ENCODE measurements at places on chromosomes 2 and 18.

GRCh38 chr18:32201948-32202672, 12.3 kb downstream of the MEP1B start:
- DNase-seq, result no peak

- peak; percentile 13 for DNase-seq
Measured at GRCh38 chr18:70292628-70293027, 3.8 kb downstream of the SOCS6 start.

DNA sequence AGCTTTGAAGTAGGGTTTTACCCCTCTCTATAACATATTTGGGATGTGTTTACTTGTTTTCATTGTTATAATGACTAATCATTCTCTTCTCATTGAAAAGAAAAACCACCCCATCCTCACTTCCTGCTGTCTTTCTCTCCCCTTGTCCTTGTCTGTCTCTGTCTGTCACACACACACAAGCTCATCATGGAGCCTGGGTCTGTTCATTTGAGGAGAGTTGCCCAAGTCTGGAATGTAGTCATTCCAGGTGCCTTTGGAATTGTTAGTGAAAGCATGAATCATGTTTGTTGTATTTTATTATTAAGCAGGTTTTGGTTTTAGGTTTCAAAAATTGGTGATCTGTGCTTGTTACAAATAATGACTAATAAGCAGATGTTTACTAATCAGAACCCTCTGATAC, 133.5 kb upstream of the IL1R2 start:
- no peak for DNase-seq

DNA sequence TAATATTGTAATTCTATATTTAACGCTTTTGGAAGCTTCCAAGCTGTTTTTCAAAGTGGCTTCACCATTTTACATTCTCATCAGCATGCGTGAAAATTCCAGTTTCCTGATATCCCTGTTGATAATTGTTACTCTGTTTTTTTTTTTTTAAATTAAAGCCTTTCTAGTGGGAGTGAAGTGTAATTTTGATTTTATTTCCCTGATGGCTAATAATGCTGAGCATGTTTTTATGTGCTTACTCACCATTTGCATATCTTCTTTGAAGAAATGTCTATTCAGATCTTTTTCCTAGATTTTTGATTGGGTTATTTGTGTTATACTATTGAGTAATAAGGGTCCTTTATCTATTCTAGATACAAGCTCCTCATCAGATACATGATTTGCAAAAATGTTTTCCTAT, 382.8 kb upstream of the HS6ST1 start:
- DNase-seq, result no peak

DNA sequence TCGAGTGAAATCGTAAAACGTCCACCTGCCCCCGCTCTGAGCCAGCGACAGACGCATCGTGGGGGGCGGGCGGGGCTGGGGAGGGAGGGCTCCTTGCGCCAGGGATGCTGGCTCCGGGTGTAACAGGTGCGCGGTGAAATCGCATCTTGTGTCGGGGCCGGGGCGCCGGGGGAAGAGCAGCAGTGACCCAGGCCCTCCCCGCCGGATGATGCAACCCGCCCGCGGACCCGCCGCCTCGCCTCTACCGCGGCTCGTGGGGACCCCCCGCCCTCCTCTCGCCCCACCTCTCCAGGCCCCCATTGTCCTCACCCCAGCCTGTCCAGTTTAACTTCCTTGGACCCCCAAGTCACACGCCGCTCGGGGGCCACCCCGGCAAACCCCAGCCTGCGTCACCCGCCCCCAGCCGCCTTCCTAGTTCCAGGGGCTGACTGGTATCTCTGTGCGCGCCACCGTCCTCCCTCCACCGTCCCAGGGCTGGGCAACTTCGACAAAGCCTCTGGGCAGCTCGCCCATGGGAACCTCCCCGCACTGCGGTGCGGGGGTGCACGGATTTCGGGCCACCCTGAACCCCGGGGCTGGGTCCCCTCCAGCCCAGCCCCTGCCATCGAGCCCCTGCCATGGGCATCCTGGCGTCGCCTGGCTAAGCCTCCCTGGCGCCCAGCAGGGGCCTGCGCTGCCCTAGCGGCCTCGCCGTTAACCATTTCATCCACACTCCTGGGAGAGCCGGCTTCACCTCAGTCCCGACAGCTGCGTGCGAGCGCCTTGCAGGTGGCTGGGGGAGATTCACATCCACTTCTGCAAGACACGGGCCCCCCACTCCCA, 799 bp upstream of the KIF1A start:
- DNase-seq, result peak; percentile 65

- no peak for DNase-seq
Measured at GRCh38 chr18:21458310-21458709, 142.2 kb downstream of the ESCO1 start.

- no peak for DNase-seq
Measured at GRCh38 chr2:202632682-202633290, 2.0 kb upstream of the FAM117B start.

DNA sequence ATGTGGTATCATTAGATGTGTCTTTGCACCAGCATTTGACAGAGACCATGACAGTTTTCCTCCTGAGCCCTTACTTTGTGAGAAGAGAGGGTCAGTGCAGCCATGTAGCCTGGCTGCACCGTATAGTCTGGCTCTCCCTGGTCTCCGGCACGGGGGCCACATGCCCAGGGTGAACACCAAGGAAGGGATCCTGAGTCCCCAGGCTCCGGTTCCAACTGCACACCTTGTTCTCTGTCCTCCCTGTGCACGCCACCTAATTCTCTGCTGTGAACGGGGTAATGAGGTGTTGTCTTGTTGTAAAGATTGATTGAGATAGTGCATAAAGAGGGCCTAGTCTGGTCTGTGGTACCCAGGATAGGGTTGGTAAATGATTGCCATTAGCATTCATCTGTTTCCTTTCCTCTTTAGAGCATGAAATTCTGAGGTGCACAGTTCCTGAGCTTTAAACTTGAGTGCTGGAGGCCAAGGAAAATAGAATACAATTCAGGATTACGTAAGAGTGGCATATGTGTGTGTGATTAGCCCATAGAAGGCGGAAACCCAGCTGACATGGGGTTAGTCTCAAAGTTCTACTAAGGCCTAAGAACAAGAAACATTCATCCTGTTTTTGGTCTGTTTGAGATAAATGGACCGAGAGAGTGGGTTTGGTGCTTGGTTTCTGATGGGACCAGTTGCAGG, 55.5 kb downstream of the NCK2 start:
- DNase-seq, result no peak

DNA sequence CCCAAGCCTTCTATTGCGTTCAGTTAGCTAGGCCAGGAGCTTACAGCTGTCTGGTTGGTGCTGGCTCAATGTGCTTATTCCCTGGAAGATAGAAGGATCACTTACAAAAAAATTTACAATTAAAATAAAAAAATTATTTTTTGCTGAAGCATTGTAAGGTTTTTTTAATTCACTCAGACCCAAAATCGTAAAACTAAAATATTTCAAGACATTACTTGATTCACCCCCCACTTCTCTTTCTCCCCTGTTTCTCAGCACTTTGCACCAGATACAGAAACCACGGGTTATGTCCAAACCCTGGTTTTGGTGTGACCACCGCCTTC, 911 bp upstream of the PTPRM start:
- DNase-seq, result no peak

DNA sequence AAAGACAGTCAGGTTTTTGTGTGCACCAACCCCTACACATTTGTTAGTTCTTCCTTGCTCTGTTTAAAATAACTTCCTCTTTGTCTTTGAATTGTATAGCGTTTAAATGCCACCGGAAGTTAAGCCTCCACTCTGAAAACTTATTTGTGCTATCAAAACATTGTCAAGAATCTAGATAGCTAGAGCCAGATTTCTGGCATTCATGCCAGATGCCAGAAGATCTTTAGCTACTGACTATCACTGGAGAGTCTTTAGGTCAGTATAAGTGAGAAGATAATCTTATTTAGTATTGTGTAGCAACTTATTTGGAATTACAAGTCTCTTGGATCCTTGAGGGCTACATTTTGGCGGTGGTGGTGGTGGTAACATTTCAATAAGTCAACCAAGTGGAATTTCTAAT, 63.4 kb upstream of the ADAM23 start:
- no peak for DNase-seq

DNA sequence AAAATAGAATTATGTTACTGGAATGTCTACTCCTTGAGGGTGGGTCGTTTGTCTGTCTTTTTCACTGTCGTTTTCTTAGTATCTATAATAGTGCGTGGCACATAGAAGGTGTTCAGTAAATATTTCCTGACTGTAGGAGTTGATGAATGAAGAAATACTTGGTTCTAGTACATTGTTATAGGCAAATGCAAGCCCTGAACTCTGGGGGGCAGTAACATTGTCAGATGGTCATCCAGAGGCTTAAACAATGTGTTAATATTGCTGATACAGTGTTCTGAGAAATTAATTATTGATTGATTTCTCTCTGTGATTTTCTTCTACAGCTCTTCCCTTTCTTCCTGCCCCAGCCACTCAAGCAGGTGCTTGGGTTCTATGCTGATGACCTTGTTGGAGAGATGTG, 24.4 kb upstream of the THOC1 start:
- DNase-seq, result no peak

GRCh38 chr2:42812899-42813479, 20.6 kb upstream of the HAAO start:
- no peak for DNase-seq

- DNase-seq, result no peak
Measured at GRCh38 chr2:179592167-179592936, 269.1 kb downstream of the ZNF385B start.

GRCh38 chr2:3483227-3483985, 35.9 kb downstream of the ADI1 start:
- DNase-seq, result no peak

- DNase-seq, result no peak
Measured at GRCh38 chr2:119283873-119284331, 60.3 kb downstream of the STEAP3 start.
